NCI-H1694 treated with DMSO at 0.1 percent for 48 hours (cell line): ENCODE measurements at places on chromosomes 3 and 15.

DNA sequence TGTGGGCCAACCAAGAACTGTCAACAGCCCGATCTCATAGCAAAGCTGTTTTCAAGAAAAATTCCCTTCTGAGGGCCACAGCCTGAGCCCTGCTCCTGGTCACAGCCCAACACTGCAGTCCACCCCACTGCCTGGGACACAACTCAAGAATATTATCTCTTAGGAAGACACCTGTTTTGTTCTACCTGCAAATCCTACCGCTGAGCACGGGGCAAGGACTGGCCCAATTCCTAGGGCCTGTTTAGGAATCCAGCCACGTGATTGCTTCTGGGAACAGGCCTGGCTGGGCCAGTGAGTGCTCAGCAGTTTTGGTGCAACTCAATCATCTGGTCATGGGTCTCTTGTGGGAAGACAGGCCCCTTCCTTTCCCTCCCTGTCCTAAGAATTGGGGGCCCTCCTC is 8.3 kb downstream of the ISLR2 start:
- DNase-seq, result no peak

- DNase-seq, result no peak
These were observed 37.2 kb downstream of the PXK start for GRCh38 chr3:58369876-58370275.

DNA sequence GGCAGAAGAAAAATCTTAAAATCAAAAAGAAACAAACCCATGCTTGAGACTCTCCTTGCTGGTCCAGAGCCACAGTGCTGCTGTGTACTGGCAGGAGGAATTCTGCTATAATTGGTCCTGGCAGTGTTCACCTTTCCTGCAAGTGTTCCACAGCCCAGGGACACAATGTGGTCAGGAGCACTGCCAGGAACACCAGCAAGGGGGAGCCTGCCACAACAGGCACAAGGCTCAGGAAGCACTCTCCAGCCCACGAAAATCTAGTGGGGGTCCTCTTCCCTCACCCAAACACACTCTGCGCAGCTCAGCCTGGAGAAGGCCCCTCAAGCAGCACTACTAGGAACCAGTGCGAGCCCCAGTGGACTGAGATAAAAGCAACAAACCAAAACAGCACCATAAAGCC is 92.9 kb downstream of the UBE3A start:
- no peak for DNase-seq

GRCh38 chr3:25266677-25267076 is 161.4 kb upstream of the RARB start:
- DNase-seq, result no peak

DNA sequence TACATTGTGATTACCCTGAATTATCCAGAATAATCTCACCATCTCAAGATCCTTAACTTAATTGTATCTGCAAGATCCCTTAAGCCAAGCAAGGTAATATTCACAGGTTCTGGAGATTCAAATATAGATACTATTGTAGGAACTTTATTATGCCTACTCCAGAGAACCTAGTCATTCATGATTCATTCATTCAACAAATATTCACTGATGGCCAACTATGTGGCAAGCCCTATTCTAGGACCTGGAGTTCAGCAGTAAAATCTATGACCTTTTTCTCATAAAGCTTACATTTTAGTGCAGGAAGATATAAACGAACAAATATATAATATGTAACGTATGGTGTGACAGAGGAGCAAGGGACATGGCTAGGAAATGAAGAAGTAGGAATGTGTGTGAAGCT is 49.6 kb downstream of the ISL2 start:
- DNase-seq, result no peak

DNA sequence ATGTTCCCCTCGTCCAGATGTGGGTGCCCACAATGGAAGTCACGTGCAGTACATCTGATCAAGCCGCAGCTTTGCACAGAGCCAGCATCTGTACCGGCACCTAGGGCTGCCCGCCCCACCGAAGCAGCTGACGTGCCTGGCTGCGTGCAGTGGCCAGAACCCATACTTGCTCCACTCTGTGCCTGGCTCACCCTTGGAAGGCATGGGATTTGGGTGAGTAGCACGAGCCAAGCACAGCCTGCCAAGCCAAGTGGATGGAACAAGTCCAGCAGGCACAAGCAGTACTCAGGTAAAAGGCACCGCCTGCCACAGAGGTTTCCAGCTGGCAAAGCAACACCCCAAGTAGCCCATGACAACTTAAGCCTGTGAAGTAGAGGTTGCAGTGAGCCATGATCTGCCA is 261.3 kb downstream of the TBC1D5 start:
- DNase-seq, result no peak
